Kidney (tissue), 22 donors: ENCODE measurements at places on chromosomes 4 and X. TPM values are rescaled to one million over a fixed set of nuclear protein-coding genes. Genes with fewer than 3 reads are reported as not detected.

Gene HEPH
- 14.4 TPM for total RNA-seq

Gene HERC3
- total RNA-seq: 58.4 TPM

GRCh38 chr4:148573296-148573695 is 131.1 kb upstream of the NR3C2 start:
- DNase-seq: peak; percentile 46

- DNase-seq: peak; percentile 90
Measured at GRCh38 chr4:40515037-40515397, 114.6 kb downstream of the RBM47 start.

DNA sequence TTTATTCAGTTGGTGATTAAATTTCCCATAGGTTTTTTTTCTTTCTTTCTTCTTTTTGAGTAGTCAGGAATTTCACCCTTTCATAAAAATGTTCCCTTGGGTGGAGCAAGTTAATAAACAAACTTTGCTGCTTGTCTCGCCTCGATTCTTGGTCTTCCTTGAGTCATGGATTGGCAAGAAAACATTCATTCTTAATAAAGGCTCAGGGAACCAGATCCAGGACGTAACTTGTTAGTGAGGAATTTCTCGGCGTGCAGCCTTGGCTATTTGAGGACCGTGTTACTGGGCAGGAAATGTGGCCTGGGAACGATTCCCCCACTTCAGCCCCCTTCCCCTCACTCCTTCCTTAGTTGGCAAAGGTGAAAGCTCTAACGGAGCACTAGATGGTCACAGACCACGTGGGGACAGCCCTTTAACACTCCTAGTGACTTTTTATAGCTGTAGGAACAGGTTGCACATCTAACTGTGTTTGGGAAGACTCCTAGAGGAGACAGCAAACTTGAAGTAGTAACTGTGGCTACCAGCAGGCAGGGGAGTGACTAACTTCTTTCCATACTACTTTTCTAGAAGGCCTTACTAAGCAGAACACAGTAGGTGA is 106.8 kb downstream of the UCHL1 start:
- peak; percentile 59 for DNase-seq

DNA sequence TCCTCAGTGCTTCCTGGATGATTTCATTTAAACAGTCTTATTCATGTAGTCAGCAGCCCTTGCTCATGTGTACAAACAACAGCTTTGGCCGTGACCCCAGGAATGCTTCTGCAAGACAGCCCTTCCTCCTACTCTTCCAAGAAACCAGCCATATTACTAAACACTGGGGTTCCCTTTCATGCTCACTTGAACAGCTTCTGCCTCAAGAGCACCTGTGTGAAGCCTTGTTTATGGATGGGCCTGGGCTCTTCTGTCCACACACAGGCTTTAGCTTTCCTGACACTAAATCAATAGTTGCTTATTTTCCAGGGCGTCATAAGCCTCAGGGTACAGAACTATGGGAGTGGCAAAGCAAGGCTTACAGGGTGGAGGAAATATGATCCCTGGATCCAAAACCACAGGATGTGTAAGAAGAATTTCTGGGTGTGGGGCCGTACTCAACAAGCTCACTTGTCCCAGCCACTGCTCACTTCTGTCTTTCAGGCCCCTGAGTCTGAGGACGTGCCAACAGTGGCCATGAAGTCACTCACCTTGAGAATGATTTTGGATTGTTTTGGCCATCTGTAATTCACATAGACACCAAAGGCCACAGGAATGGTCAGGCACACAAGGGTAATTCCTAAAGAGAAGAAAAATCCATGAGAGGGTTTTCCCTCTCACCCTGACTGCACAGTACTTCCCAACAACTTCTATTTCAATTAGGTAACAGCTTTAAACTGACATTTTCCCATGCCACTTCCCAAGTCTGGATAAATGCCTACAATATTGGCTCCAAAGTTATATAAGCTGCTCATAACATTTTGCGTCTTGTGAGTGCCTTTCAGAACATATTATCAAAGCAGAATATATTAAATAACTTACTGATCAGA is 17.7 kb downstream of the SLC10A6 start:
- DNase-seq: no peak

DNA sequence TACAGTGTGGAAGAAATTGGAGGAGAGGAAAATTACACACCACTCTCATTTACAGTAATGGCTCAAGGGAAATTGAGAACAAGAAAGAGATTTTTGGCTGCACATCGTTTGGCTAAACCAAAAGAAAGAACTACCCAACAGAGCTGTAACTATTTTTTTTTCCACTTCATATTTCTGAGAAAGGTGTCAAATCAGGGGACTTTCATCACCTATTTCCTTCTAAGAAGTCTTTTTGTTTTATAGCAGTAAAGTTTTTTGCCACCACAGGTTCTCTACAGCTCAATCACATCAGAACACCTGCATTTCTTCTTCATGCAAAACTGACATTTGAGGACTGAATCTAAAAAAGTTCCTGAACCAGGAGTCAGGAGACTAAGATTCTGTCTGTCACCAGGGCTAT is 57.5 kb upstream of the TNIP3 start:
- no peak for DNase-seq

DNA sequence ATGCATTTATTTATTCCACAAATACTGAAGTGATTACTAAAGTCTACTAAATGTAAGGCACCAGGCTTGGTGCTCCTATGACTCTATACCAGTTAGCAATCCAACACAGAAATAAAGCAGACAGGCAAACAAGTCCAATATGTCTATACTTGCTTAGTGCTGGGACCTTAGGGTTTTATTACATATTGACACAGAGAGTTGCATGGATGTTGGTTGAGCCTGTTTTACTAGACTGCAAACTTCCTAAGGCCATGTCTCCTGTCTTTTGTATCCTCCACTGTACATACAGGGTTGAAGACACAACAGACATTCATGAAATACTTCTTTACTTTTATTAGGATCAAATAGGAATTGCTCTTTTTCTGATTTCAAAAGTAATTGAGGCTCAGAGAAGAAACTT is 69.0 kb downstream of the LNX1 start:
- DNase-seq: no peak

Gene DCAF4L1
- total RNA-seq: 0.16 TPM

DNA sequence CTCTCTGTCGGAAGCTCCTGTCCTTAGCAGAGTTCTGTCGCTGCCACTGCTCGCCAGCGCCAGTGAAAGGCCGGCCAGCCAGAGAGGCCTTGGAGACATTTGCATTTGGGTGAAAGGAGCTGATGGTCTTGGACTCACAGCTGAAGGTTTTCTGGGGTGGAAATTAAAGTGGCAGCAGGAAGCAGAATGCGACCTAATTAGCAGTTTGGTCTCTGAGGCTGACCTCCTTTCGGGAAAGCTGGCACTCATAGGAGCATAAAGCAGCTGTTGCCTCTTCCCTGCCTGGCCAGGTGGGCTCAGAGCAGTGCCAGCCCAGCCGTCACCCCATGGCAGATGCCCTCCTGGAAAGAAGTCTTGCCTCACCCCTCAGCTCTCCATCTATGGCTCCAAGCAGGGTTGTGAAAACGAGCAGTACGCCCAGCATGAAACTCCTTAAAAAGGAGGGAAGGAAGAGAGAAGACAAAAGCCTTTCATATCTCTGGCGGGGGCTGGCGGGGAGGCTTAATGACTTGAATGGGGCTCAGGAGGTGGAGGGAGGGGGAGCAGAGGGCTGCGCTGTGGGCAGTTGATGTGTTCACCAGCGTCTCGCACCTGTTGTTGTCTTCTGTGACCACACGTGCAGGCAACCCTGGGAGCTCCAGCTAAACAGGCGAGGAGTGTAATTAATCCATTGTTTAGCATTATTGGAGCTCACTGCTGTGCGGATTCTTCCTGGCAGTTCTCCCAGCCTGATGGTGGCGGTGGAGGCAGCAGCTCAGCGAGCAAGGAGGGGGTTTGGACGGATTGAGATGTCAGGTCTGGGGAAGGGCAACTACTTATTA is 264.0 kb downstream of the MID1IP1 start:
- DNase-seq: no peak

- DNase-seq: no peak
Measured at GRCh38 chr4:152415980-152416379, 119.9 kb downstream of the FBXW7 start.

Gene AGA
- 23.0 TPM for total RNA-seq

GRCh38 chr4:4789462-4789861 is 70.0 kb upstream of the MSX1 start:
- no peak for DNase-seq

Gene BMPR1B
- 4.1 TPM for total RNA-seq
